ENCODE measurements at places on chromosomes 7 and 10.

- peak; percentile 45 for DNase-seq
These were observed 627 bp downstream of the DUSP5 start for GRCh38 chr10:110498087-110498981.

DNA sequence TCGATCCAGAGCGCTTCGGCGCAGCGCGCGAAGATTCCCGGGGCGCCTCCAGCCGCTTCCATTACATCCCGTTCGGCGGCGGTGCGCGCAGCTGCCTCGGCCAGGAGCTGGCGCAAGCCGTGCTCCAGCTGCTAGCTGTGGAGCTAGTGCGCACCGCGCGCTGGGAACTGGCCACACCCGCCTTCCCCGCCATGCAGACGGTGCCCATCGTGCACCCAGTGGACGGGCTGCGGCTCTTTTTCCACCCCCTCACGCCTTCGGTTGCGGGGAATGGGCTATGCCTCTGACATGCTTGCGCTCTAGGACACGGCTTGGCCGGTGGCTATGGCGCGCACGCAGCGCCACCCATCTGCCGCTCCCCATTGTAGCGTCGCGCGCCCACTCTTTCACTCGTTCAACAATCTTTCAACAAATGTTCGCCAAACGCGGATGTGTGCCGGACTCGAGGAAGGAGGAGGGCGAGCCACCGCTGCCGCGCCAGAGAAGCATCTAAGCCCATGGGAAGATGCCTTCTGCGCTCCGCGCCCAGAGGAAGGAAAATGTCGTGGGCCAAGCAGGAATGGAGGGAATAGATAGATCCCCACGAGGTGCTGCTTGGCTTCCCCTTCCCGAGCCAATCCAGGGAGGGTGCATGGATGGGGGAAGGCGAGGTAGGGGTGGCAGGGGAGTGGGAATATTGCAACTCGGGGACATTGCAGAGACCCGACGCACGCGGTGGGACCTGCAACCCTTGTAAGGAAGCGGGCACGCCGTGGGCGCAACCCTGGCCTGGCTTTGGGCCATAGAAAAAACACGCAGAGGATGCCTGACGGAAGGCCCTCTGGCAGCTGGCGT is 5.1 kb upstream of the CYP26A1 start:
- peak; percentile 35 for DNase-seq

GRCh38 chr7:32335107-32335506 is 155.1 kb downstream of the LSM5 start:
- DNase-seq = no peak

DNA sequence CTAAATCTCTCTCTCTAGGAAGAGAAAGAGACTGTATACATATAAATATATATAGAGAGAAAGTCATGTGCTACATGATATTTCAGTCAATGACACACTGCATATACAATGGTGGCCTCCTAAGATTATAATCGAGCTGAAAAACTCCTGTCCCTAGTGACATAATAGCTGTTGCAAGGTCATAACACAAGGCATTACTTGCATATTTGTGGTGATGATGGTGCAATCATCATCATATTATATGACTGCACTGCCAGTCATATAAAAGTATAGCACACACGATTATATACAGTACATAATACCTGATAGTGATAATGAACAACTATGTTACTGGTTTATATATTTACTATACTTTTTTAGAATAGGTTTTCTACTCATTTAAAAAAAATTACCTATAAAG is 316.7 kb downstream of the FGFR2 start:
- DNase-seq = no peak

- no peak for DNase-seq
These were observed 109.0 kb downstream of the COL28A1 start for GRCh38 chr7:7426676-7427075.

DNA sequence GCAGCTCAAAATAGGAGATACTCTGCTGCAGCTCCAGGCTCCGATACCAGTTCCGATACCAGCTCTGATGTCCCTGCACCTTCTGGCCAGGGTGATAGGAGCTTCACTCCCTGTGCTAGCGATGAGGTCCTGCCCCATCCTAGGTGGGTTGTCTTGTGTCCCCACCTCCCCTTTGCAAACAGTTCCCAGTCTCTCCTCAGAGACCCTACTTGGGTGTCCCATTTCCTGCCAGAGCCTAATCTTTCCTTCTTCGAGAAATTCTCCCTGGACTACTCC is 62.7 kb upstream of the NANOS1 start:
- DNase-seq = no peak
